ENCODE measurements at places on chromosomes 4 and X.

GRCh38 chr4:75069493-75070074 lies 136.7 kb downstream of the PARM1 start:
- DNase-seq = no peak

GRCh38 chr4:26737385-26737784 lies 123.3 kb upstream of the STIM2 start:
- DNase-seq = no peak

DNA sequence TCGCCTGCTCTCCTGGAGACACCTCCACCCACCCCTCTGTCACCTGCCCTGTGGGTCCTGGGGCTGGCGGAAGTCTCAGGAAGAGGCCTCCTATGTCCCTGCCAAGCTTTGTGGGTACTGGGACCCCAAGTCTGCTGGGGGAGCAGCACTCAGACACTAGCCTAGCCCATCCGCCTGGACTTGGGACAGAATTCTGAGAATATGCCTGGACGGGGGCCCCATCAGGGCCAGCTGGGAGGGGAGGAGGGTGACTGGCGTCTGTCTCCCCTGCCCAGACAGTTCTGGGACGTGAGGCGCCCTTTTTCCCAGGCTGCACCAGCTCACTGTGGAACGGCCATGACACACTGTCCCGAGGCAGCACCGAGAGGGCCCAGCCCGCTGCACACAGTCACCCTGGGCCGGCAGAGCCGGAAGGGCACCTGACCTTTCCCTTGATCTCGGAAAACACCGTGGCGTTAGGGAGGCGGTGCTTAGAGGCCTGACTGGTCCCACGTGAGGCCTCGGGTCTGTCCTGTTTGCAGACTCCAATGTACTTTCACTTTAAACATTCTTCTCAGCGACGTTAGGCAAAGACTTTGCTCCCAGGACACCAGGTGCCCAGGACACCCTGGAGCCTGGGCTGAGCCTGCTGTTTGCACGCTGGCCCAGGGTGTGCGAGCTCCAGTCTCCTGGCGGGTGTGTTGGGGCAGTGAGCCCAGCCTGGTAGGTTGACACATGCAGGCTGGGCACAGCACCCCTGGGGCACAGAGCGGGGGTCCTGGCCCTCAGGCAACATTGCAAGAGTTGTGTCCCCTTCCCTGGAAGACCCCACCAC lies 700 bp downstream of the SLC26A1 start:
- no peak for DNase-seq

GRCh38 chr4:158496030-158496741 lies 25.5 kb upstream of the RXFP1 start:
- no peak for DNase-seq

- peak; percentile 43 for DNase-seq
These were observed 61.0 kb downstream of the ANXA3 start for GRCh38 chr4:78612398-78613178.

Data from DMS153 (cell line).